ENCODE measurements at places on chromosomes 2 and 18.

DNA sequence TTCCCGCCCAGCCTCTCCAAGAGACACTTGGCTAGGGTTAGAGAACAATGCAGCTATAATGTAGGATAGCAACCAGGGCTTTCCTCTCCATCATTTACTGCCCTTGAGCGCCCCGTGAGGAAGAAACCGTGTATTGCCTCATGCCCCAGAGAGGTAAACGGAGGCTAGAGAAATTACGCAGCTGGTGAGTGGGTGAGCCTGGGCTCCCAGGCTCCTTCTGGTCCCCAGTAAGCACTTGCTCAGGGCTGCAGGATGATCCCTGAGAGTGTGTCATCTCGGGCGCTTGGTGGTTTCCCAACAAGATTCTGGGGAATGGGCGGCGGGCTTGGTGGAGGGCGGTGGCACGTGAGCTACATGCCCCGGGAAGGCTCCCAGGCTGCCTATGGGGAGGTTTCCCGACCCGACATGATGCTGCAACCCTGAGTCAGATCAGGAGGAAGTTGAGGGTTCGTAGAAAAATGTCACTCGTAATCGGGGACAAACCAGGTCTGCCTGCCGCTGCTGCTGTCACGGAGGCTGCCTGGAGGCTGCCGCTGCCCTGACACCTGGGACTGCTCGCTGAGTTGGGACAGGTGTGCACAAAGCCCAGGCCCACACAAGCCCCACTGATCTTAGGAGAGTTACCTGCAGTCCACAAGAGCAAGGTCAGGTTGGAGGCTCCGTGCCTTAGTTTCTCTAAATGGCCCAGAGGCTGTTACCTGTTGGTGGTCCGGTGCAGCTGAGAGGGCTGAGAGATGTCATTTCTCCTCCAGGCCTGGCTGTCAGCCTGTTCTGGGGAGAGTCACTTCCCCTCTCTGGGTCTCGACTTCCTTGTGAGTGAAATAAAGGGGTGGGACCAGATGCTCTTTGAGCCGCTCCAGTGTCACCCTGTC, at the start of gene GPR55:
Gene GPR55, minus strand, starts transcription at position 773 of the 872 bp plus-strand sequence. CDS start 14,280 bp downstream, outside the sequence.
- no peak for DNase-seq

GRCh38 chr2:27878825-27879224, 11.4 kb downstream of the RBKS start:
- no peak for DNase-seq

DNA sequence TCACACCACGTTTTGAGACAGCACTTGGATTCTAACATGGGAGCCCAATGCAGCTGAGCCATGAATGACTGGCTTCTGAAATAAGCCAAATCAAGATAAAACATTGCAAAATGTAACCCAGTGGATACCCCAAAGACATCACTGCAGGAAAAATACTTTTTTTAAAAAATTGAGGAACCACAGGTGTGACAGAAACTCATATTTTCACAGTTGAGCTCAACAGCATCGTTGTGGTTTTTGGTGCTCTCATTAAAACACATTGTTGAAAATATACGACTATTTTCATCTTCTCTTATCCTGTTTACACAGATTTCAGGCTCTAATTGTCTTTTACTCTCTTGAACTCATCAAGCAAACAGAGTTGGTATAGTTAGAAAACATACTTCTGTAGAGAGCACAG, 429.3 kb upstream of the VRK2 start:
- no peak for DNase-seq

- DNase-seq = no peak
These were observed 35.4 kb downstream of the SFXN5 start for GRCh38 chr2:73035899-73036711.

DNA sequence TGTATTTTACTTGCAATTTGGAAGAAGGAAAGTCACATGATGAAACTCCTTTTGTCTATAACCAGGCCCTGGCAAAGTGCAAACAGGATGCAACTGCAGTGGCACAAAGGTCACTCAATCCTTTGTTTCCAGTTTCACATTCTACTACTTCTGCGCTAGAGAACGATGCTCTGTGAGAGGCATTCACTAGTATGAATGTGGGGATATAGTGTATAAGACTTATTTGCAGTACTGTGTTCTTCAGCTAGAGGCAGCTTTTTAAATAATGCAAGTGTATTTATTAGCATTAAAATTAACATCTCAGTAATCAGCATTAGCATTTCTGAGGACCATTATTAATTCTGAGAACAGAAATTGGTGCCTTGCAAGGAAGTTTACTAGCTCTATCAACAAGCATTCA, 68.9 kb downstream of the PRPF40A start:
- no peak for DNase-seq

DNA sequence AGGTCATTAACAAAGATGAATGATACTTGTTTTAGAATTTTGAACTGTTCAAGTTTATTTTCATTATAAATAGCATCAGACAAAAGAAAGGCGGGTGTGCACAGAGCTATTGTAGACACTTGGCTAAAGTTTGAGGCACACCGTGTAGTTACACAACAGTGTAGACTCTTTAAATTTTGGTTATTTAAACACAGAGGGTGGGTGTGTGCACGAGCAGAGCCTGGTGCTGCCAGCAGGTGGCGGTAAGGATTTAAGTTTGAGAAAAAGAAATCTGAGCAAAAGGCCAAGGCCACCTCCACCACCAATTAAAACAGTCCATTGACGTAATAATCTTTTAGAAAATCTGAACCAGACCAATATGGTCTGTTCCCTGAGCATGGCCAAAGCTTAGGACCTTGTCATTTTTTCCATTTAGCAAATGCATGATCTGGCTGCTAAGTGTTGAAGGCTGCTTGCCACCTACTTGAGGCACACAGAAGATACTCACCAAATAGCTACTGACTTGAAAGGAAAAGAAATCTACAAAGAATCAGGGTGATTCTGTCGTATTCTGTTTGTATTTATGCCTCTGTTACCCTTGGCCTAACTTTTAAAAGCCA, 14.3 kb downstream of the COPS7B start:
- no peak for DNase-seq

GRCh38 chr2:128732976-128733431, 414.3 kb upstream of the HS6ST1 start:
- no peak for DNase-seq
